ENCODE measurements at places on chromosomes 3 and 15. TPM values are rescaled to one million over a fixed set of nuclear protein-coding genes. Genes with fewer than 3 reads are reported as not detected.

GRCh38 chr3:149271669-149272068 lies 50.0 kb upstream of the CP start:
- no peak overlapping the region for H3K4me3 ChIP-seq
- peaks cover 30% of the 10 kb centered on the region for H3K4me1 ChIP-seq
- no peak overlapping the region for H3K27ac ChIP-seq
- H3K36me3 ChIP-seq = no peaks in the 10 kb centered on the region
- no peak for DNase-seq

DNA sequence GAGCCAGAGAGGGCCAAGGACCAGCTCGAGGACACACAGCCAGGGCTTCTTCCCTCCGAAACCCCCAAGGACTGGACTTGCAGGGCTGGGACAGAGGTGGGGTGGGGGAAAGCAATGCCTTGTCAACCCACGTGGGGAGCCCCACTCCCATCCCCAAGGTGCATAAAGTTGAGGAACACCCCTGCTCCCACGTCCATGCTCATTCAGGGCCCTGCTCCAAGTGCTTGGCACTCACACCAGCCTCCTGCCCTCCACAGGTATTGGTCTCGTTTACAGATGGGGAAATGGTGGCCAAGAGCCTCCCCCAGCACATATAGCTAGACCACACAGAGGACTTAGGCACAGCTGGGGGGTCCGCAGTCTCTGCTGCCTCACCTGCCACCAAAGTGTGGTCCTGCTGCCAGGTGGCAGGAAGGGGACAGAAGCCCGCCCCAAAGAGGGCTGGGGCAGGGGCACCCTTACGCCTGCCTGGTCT lies 50.5 kb upstream of the CSPG4 start:
- H3K27me3 ChIP-seq = no peaks in the 10 kb centered on the region
- peak overlapping the region; percentile 63 for H3K27ac ChIP-seq
- no peaks in the 10 kb centered on the region for H3K36me3 ChIP-seq
- peaks cover 76% of the 10 kb centered on the region for H3K4me1 ChIP-seq

- H3K4me3 ChIP-seq = peak overlapping the region; percentile 67
- peaks cover 52% of the 10 kb centered on the region for H3K4me1 ChIP-seq
- no peaks in the 10 kb centered on the region for H3K36me3 ChIP-seq
- peak overlapping the region; percentile 82 for H3K27ac ChIP-seq
- H3K27me3 ChIP-seq = no peaks in the 10 kb centered on the region
- peak; percentile 69 for DNase-seq
Observed at GRCh38 chr3:197456261-197457091, 99.3 kb downstream of the BDH1 start.

GRCh38 chr15:58241872-58242271 lies 103.7 kb downstream of the AQP9 start:
- no peak overlapping the region for H3K27ac ChIP-seq
- DNase-seq = no peak
- H3K4me1 ChIP-seq = no peaks in the 10 kb centered on the region
- no peak overlapping the region for H3K4me3 ChIP-seq
- H3K36me3 ChIP-seq = no peaks in the 10 kb centered on the region
- no peaks in the 10 kb centered on the region for H3K27me3 ChIP-seq

DNA sequence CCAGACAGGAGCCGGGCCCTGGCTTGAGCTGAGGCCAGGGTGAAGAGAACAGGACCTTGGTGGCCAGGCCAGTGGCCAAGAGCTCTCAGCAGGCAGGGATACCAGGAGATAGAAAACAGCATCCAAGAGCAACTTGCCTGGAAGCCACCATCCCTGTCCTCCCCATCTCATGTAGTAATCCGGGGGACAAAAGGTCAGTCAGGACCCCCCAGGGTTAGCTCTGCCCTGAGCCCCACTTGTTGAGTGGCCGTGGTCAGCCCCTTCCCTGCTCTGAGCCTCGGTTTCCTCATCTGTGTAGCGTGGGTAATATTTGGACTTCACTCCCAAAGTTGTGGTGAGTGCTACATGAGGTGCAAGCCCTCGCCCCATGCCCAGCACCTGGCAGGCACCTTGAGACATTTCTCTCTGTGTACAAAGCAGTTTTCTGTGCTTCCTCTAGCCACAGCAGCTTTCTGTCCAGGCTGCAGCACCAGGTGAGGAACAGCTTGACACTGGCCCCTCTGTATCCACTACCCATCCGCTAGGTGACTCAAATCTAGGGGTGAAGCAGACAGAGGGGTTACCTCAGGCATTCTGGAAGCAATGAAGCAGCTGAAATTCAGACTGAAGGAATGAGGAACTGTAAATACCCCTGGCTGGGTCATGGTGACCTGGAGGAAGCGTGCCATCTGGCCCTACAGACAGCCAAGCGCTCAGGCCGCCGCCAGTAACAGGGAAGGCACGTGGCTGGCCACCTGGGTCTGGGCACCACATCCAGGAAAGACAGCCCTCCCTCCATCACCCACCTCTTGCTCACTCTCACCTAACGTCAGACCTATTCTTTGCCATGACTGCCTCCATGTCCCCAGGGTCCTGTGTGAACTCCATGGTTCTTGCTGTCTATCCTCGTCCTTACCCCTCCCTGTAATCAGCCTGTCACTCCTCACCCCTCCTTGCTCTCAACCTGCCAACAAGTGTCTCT lies 6.7 kb downstream of the CISH start:
- no peak overlapping the region for H3K27ac ChIP-seq
- no peaks in the 10 kb centered on the region for H3K27me3 ChIP-seq
- no peaks in the 10 kb centered on the region for H3K36me3 ChIP-seq
- DNase-seq = no peak
- H3K4me3 ChIP-seq = no peak overlapping the region

DNA sequence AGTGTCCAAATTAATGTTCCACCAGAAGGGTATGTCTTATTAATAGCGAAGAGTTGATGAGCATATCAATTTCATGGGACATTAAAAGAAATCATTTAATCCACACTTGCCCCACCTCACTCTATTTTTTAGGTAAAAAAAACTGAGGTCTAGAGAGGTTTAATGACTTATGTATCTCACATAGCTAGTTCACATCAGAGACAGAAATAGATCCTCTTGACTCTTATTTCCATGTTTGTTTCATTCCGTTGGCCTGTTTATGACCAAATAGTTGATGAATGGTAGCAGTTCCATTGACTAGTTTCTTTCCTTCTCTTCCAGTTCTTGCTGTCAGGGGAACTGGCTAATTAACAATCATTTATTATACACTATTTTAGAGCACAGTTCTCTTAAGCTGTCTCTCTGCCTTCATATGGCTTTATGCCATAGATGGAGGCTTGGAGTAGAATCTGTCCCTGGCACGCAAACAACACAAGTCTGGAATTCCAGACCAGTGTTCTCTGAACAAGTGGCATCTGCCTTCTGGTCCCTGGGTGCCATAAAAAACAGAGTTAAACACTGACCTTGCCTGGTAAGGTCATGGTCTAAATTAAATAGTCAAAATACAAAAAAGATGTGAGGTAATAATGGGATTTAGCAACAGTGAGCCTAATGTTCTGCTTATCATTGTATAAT lies 220.0 kb upstream of the CGNL1 start:
- H3K27ac ChIP-seq = no peak overlapping the region
- H3K4me3 ChIP-seq = no peak overlapping the region
- DNase-seq = no peak
- peaks cover 1% of the 10 kb centered on the region for H3K36me3 ChIP-seq
- no peaks in the 10 kb centered on the region for H3K27me3 ChIP-seq

DNA sequence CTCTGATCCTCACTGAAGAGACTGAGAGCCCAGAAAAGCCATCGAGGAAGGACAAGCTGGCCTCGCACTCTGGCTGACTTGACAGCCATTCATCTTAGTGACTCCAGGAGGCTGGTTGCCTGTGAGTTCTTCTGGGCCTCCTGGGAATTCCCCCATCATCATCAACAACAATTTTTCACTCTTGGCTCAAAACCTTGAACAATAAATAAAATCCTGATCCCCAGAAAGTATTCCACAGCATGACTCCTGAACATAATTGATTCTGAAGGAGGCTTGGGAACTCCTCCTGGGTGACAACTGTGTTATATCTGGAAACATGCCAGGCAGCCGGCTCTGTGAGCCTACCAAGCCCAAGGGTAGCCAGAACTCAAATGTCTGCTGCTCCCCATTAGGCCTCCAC lies 188.6 kb downstream of the SHQ1 start:
- no peak overlapping the region for H3K27ac ChIP-seq
- no peaks in the 10 kb centered on the region for H3K27me3 ChIP-seq
- peaks cover 47% of the 10 kb centered on the region for H3K4me1 ChIP-seq
- no peaks in the 10 kb centered on the region for H3K36me3 ChIP-seq
- H3K4me3 ChIP-seq = no peak overlapping the region
- DNase-seq = no peak

DNA sequence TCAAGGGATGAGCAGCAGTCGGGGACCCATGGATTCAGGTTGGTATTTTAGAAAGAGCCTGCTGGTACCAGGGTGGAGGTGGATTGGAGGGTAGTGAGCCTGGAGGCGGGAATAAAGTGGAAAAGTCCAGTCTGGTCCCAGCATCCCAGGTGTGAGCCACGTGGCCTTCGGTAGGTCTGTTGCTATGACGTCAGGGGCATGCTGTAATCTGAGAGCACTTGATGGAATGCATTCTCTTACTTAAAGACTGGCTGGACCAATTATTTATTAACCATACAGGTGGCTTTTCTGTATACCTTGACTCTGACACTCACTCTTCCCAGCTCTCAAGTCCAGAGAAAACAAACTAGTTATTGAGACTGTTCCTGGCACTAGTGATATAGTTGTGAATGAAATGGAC lies 389.9 kb upstream of the RGMA start:
- DNase-seq = no peak
- no peaks in the 10 kb centered on the region for H3K27me3 ChIP-seq
- H3K4me3 ChIP-seq = no peak overlapping the region
- H3K36me3 ChIP-seq = no peaks in the 10 kb centered on the region

DNA sequence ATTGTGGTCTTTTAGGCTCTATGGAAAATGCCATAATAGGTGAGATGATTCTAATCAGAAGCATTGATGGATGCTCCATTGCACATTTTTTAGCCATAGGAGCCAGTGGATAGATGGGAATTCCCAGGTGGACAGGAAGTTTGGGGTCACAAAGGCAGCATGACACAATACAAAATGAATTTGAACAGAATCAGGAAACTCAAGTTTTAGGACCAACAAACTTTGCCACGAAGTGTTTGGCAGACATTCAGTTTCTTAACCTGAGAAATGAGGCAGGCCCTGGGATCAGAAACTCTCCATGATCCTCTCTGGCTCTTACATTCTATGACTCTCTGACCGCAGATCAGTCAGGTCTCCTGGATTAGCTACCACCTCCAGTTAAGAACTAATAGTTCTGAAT lies 275.4 kb downstream of the TIGIT start:
- H3K27me3 ChIP-seq = no peaks in the 10 kb centered on the region
- no peak overlapping the region for H3K27ac ChIP-seq
- no peak for DNase-seq
- no peak overlapping the region for H3K4me3 ChIP-seq
- H3K36me3 ChIP-seq = no peaks in the 10 kb centered on the region
- peaks cover 10% of the 10 kb centered on the region for H3K4me1 ChIP-seq

DNA sequence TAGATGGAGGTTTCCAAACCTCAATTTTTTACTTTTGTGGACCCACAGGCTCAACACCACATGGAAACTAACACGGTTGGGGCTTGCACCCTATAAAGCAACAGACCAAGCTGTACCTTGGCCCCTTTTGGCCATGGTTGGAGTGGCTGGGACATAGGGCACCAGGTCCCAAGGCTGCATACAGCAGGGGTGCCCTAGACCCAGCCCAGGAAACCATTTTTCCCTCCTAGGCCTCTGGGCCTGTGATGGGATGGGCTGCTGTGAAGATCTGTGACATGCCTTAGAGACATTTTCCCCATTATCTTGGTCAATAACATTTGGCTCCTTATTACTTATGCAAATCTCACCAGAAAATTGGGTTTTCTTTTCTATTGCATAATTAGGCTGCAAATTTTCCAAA lies 337.0 kb upstream of the CADM2 start:
- no peak overlapping the region for H3K27ac ChIP-seq
- no peak overlapping the region for H3K4me3 ChIP-seq
- H3K36me3 ChIP-seq = no peaks in the 10 kb centered on the region
- no peaks in the 10 kb centered on the region for H3K4me1 ChIP-seq
- no peak for DNase-seq
- no peaks in the 10 kb centered on the region for H3K27me3 ChIP-seq

GRCh38 chr15:99863550-99864198 lies 130.4 kb upstream of the LYSMD4 start:
- H3K4me3 ChIP-seq = no peak overlapping the region
- DNase-seq = peak; percentile 43
- H3K27me3 ChIP-seq = no peaks in the 10 kb centered on the region
- no peaks in the 10 kb centered on the region for H3K36me3 ChIP-seq

Gene ZMYND10
- 0.60 TPM for total RNA-seq

Gene GOLGA6L9
- 2.2 TPM for total RNA-seq

Gene MUC13
- 0.04 TPM for total RNA-seq

All from HepG2 (cell line).